Stimulated activated CD8-positive, alpha-beta memory T cell treated with anti-CD3 and anti-CD28 coated beads, Interleukin-12 subunit alpha, Interleukin-12 subunit beta, amount 100 ng/mL, for 1 hour (primary cell): ENCODE measurements at places on chromosomes 11 and 22.

DNA sequence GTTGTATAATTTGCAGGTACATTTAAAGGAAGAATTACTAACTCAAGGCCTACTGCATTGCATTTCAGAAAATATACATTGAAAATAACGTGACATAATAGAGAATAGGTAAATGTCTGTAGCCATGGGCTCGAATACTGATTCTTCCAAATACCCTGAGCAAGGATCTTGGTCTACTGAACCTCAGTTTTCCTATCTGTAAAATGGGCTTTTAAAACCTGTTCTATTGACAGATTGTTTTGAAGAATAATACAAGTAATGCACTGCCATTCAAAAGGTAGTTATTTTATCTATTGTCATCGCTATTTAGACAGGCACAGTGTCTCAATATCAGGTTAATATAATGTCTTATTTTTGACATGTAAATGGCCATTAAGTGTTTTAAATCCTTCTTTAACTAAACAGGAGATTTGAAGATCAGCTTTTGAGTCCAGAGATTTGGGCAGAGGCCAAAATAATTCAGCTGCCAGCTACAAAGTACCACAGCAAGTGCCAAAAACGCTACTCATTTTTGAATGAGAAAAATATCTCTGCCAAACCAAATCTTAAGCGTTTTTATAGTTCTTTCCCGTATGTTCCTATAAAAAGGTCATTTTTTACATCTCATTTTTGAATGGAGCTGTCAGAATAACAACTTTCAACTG is 56.7 kb downstream of the CTSC start:
- DNase-seq: no peak

- DNase-seq: no peak
Observed at GRCh38 chr11:23873406-23873805, 623.4 kb upstream of the LUZP2 start.

- no peak for DNase-seq
Observed at GRCh38 chr11:31956310-31956709, 134.6 kb upstream of the RCN1 start.

DNA sequence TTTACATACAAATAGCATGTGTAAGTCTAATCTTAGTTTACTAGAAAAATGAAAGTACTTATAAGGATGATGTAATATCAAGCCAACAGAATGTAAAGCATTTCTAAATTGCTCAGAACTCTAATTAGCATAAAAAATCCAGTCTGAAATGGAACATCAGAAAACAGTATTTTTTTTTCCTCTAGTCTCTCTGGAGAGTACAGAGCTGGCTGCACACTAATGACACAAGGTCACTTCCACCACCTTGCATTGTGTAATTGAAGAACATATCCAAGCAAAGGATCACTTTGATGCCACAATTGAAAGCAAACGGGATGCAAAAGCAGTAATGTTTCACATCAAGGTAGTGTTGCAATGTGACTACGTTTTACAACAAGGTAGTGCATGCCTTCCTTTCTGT is 548.0 kb upstream of the LUZP2 start:
- no peak for DNase-seq

DNA sequence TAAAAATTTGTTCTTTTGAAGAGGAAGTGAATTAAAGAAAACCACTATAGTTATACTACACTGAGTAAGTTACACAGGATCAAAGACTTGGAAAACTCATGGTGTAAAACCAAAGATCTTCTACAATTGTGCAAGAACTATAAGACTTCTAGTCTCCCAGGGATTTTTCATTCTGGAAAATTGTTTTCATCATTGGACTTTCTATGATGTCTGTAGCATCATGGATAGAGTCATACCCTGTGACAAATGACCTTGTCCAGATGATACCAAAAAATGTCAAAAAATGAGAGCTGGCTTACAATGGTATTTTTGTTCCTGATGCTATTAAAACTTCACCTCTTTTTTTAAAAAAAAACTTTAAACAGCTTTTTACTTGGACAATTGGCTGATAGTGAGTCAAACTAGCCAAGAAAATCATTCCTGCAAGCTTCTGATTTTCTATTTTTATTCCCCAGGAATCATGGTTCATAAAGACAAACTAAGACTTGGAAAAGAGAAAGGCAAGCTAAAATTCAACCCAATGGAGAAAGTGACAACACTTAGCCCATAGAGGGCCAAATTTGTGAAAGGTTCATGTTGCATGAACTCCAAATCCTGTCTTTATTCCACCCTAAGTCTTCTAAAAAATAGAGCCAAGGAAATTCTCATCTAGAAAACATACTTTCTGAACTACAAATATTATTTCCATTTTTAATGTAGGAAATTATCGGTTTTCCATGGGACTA is 30.7 kb downstream of the ME3 start:
- DNase-seq: no peak

DNA sequence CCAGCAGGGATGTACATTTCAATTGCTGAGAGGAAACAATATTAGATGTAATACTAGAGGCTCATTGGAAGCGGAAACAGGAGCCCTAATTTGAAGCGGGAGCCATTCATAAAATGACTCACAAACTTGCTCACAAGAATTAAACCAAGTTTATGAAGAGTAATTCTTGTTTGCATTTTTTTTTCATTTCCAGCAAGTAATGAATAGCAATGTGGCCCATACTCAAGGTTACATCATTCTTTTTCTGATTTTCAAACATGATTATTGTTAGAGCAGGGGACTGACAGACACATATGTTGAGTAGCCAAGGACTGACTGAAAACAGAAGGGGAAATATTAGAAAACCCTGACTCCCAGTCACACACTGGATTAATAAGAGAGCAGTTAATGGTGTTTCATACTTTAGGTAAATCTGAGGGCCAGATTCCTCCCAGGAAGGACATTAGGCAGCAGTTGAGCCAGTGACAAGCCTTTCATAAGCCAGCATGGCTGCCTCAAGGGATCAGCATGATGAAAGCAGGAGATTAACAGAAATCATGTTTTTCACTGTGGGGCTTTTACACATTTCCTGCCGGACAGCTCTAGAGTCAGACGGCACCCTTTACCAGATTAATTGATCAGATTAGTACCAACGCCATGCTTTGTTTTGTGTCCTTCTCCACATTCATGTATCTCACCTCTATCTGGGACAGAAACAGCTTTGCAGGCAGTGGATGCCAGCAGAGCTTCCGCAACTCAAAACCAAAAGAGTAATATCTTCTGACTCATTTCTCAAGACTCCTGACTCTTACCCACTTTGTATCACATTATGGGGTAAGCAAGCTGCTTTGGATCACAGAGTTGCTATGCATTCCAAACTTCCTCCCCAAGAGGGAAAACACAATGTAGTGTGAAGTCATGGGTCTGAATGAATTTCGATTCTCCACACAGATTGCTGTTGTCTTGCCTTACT is 831.6 kb downstream of the KCNA4 start:
- DNase-seq: no peak

- DNase-seq: no peak
Observed at GRCh38 chr11:85385547-85385946, 241.6 kb downstream of the DLG2 start.

DNA sequence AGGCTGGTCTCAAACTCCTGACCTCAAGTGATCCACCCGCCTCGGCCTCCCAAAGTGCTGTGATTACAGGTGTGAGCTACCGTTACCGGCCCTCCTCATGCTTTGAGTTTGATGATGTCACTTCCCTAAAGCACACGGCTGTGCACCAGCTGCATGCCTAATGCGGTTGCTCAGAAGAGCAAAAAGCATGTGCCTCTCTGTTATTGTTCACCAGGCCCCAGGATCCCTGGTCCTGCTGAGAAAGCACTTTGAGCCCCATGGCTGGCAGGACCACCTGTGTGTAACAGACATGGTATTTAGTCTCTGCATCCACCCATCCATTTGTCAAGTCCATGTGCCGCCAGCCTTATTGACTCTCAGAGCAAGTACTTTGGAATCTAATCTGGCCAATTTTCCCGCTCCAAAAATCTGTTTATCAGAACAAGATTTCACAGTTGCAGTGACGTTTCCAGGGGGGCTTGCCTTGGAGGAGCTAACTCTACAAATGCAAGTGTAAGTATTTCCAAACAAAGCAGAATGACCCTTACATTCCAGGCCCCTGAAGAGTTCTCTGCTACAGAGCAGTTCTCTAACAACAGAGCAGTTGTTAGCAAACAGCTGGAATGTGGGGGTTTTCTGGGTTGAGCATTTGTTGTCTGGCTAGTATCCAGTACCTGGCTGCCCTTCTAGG is 89.4 kb downstream of the LDLRAD3 start:
- DNase-seq: no peak

DNA sequence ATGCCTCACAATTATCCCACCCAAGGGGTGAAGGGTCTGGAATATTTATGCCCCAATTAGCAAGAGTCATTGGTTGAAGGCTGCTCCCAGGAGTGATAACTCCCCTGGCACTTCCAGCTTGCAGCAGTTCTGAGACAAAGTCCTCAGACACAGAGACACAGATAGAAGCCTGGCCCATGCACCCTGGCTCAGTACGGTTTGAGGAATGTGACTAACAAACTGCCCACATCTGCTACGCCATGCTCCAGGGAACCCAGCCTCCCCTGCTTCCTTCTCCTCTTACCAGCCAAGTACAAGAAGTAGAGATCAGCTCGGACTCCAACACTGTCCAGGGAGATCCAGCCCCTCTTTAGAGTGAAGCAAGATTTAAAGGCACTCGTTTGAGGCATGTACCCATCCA is 48.5 kb upstream of the BMAL1 start:
- no peak for DNase-seq

DNA sequence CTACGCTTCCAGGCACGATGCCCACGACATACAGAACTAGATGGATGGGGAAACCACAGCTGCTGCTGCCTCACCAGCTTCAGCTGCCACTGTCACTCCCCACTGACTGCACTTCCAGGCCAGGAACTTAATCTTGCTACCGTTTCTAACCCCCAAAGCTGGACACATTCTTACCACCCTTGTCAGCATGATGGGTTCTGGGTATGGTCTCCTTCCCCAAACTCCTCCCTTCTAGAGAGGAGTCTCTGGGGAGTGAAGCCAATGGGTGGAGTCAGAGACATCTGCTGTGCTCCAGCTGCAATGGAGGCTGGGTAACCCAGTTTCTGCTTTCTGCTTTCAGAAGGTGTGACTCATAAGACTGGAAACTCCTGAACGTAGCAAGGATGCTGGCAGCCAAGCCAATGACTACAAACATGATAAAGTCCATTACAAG is 87.0 kb upstream of the THY1 start:
- DNase-seq: no peak

DNA sequence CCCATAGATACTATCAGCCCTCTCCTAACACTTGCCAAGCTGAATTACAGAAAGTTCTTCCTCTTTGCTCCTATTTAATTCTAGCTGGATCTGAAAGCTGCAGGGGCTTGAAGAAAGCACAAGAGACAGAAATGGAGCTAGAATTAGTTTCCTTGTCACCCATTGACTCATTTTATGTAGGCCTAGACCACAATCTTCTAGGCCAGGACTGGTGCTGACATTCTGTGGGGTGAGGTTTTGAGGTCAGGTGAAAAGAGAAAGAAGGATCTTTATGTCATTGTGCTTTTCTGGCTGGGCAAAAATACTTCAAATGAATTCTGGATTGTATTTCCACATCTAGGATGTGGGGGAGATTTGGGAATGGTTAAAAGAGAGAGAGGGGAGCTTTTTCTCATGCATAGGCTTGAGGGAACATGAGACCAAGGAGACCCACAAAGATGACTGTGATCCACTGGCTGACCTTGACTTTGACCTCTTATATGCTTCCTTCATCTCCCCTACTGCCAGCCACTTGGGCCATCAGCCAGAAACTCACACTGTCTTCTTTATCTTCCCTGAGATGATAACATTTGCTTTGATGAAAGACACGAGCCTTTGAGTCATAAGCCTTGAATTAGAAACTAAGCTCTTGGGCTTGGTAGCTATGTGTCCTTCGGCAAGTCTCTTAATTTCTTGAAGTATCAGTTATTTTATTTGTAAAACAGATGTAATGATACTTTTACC is 274.9 kb upstream of the CADM1 start:
- DNase-seq: no peak

DNA sequence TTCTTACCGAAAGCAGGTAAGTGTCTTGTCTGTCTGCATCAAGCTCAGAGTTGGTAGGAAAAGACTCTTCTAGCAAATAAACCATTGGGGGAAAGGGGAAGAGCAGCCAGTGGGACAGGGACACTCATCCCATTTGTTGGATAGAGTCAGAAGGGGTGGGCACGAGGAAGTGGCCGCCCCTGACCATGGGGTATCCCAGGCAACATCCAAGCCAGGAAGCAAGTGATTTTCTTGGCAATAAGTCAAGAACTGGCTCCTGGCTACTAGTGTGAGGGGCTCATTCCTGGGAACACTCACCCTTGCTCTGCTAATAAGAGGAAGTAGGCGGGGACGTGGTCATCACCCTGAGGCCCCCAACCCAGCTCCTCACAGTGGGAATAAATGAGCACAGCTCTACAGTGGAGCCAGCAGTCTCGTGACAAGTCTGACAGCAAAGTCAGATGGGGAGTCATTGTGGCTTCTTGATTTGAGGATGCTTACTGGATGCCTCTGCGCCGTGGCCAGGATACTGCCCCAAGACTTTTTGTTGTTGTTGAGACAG is 6.7 kb downstream of the SLC25A18 start:
- no peak for DNase-seq
